ENCODE measurements at places on chromosomes 13 and 19.
A peak's percentile ranks its signal among the peaks of the same experiment; 100 is the strongest.

GRCh38 chr13:80463673-80464352 is 122.9 kb upstream of the SPRY2 start:
- peak; percentile 45 for DNase-seq

DNA sequence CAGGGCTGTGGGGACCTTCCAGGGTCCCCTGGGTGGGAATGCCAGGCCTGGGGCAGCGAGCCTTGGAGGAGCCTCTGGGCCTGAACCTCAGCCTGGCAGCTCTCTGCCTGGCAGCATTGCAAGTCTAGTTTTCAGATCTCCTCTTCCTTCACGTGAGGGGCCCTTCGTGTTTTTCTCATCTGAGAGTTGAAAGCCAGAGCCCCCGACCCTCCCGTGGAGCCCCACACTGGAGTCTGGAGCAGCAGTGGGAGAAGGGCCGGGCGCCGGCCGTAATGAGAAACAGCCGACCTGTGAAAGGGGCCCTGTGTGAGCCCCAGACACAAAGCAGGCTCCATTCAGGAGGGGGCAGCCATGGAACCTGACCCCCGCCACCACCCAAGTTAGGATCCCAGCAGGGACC is 19.3 kb downstream of the TMED1 start:
- no peak for DNase-seq

DNA sequence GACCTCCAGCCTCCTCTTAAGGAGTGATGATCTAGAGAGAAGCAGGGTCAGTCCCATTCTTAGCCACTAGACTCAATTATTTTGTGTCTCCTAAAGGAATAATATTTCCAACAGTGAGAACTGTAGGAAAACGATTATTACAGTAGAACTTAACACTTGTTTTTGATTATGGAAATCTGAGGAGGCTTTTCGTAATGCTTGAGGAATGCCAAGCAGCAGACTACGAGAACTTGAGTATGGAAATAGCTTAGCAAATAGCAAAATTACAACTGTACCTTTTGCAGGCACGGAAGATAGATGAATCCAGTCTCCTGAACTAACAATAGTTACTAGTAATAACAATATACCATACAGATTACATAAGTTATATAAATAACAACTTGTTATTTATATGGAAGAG is 12.2 kb downstream of the BRD4 start:
- DNase-seq = no peak

DNA sequence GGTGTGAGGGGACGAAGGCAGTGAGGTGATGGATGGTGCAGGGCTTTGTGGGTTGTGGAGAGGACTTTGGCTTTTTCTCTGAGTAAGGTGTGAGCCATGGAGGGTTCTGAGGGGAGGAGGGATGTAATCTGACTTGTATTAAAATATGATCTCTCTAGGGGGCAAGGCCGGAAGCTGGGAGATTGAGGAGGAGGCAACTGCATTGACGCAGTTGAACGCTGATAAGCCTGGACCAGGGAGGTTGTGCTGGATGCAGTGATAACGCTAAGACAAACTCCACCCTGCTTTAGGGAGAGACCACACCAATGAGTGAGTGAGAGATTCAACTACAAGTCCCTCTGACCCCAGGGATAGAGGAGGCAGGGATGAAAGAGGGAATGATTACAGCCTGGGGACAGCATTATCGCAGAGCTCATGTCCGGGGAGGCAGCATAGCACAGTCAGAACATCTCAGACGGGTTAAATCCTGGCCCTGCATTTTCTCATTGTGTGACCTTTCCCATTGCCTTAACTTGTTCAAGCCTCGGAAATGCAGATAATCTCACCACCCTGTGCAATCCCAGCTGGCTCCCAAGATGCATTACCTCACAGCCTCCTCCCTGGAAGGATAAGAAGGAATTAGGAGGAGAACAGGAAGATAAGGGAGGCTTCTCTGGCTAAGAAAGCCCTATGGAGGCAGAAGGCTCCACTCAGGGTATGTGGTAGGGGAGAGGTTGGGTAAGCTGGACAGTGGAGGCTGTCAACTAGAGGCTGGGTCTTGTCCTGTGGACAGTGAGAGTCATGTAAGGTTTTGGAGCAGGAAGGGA is 124.2 kb downstream of the CACNA1A start:
- no peak for DNase-seq

GRCh38 chr13:108957369-108958012 is 328.1 kb downstream of the MYO16 start:
- DNase-seq = peak; percentile 69

GRCh38 chr13:22053053-22053452 is 382.2 kb downstream of the FGF9 start:
- DNase-seq = no peak

GRCh38 chr13:55999709-56000108 is 1141.0 kb upstream of the PRR20A start:
- DNase-seq = no peak

- no peak for DNase-seq
These were observed 275.6 kb downstream of the DACH1 start for GRCh38 chr13:71591374-71591773.

DNA sequence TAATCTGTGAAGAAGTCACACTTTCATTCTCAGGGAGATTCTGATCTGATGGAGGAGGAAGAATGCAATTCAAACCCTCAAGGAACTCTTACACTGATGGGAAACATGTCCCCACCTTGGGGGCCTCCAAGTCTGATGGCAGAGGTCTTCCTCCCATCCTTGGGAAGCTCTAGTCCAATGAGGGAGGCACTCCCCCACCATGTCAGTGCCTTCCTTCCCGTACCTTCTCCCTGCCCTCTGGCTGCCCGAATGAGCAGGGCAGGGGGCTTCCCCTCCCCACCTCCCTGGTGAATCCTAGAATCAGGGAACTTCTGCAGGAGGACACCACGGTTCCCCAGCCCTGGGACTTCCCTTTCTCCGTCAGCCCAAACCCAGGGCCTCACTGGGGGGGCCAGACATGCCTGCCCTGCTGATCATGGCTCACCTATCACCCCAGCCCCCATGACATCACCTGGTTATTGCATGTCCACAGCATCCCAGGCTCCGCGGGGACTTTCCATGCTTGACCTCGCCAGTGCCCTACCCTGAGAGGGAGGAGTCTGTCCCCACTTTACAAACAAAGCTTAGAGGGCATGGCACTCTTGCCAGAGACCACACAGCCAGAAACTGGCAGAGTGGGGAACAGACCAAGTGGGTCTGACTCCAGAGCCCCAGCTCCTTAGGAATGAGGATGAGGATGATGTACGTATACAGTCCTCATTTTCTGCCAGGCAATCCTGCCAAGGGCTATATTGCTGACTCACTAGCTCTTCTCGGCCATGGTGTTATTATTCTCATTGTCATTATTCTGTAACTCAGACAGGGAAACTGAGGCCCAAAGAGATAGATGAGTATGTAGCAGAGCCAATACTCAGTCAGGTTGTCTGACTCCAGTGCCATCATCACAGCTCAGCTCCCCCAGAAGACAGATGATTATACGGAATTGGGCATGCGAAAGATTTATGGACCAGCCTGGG is 9.6 kb upstream of the BCL3 start:
- no peak for DNase-seq

GRCh38 chr13:44174769-44175425 is 198.7 kb upstream of the SERP2 start:
- no peak for DNase-seq

- no peak for DNase-seq
These were observed 2.7 kb downstream of the C2CD4C start for GRCh38 chr19:406135-406781.

DNA sequence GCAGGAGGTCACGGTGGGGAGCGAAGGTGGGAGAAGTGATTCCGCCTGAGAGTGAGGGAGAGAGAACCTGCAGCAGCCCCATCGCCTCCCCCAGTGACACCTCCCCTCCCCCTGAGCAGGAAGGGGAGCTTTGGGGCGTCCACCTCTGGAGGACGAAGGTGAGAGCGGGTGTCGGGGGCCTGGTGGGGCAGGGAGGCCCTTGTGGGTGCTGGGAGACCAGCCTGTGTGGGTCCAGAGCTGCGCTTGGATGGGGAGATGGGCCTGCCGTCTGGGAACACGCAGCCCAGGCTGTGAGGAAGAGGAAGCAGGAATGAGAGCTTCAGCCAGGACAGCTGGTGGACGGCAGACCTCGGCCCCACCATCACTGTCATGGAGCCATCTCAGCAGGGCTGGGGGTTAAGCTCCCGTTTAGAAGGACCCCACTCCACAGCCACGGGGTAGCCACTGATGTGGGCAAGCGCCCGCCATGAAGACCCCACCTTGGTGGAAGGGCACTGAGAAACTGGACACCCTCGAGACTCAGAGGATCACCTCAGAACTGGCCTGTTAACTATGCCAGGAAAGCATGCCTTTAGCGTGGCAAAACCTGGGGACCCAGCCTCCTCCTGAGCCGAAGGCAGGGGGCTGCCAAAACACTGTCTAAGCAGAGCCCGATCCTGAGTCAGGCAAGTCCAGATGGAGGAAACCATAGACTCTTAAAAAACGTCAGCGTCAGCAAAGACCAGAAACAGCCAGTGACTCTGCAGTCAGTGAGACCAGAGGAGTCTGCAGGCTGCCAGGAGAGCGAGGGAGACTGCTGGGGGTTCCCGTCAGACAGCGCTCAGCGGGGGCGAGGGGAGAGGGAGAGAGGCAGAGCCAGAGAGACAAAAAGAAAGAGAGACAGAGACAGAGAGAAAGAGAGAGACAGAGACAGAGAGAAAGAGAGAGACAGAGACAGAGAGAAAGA is 6.4 kb upstream of the PROZ start:
- DNase-seq = peak; percentile 17

- DNase-seq = no peak
These were observed 76.6 kb downstream of the SERP2 start for GRCh38 chr13:44449999-44450821.

DNA sequence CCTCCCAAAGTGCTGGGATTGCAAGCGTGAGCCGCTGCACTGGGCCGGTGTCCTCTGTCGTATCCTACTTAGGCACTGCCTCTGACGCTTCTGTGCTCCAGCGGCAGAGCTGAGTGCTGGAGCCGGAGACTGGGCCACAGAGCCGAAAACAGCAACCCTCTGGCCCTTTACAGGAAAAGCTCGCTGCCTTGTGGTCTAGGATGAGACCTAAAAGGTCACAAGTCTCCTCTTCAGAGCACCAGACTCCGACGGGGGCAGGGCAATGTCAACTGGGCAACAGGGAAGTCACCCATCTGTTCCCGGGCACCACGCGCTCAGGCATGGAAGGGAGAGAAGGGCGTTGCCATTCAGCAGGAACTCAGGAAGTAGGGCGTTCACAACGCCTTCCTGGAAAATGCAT is 91.7 kb downstream of the GADD45B start:
- no peak for DNase-seq

DNA sequence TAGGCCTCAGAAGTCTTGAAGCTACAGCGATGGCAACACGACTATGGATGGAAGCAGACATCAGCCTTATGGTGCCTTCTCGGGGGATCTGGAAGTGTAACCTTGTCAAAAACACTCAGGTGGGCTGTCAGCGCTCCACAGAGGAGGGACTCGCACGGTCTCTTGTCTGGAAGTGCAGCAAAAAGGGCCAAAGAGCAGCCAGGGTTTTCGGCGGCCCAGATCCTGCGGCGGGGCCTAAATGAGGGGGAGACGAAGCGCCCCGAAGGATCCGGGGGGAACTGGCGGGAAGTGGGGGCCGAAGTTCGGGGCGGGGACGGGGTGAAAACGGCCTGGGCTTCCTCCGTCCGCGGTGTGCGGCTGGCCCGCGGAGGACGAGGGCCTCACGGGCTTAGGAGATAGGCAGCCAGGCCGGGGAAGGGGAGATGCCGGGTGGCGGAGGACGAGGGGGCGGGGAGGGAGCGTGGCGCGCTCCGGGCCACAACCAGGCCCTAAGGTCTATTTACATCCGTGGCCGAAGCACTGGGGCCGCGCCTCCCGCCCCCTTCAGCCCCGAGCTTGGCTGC is 637 bp downstream of the RANBP3 start:
- no peak for DNase-seq

- DNase-seq = no peak
These were observed 2.4 kb downstream of the MAG start for GRCh38 chr19:35294328-35294727.

GRCh38 chr19:525029-525428 is 6.5 kb upstream of the CDC34 start:
- no peak for DNase-seq

DNA sequence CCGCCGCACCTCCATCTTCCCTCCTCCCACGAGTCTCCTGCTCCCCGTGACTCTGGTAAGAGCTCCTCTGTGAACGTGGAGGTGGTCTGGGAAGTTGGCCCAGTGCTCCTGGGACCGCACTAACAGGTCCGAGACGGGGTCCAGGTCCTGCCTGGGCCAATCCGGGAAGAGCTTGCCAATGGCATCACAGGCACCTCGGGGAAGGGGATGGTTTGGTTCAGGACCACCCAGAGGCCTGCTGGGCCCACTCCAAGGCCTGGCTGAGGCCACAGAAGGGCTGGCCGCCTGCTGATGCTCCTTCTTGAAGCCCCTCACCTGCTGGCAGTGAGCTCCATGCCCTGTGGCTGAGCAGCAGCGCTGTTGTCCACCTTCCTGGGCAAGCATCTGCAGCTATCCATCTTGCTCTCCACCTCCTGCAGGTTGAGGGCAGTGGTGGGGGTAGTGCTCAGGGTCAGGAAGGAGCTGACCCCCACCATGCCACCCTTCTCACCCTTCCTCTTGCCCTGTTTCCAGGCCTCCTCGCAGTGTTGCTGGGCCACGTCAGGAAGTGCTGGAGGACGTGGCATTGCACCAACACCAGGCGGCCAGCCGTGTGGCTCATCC is 41.2 kb upstream of the TPM4 start:
- no peak for DNase-seq

GRCh38 chr13:94705081-94706030 is 7.0 kb downstream of the SOX21 start:
- DNase-seq = no peak

DNA sequence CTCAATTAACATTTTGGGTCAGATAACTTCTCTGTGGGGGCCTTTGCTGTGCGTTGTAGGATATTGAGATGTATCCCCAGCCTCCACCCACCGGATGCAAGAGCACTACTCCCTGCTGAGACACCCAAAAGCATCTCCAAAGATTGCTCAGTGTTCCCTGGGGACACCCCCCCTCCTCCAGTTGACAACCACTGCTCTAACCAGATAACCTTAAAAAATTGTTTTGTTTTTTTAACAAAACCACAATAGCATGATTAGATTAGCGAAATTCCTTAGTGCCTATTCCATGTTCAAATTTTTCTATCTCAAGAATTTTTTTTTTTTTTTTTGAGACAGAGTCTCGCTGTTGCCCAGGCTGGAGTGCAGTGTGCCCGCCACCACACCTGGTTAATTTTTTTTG is 2.6 kb upstream of the EPN1 start:
- no peak for DNase-seq

GRCh38 chr19:33506498-33506897 is 15.1 kb downstream of the PEPD start:
- DNase-seq = no peak

All from skeletal muscle cell (primary cell).